Stimulated activated CD4-positive, alpha-beta T cell treated with anti-CD3 and anti-CD28 coated beads, Interleukin-1b, Interleukin-23, amount 100 ng/mL, for 4 hours (primary cell): ENCODE measurements at places on chromosomes 12 and 14.

- no peak for DNase-seq
These were observed 3.3 kb upstream of the KRT79 start for GRCh38 chr12:52837413-52837741.

GRCh38 chr12:3139760-3140159, 62.6 kb downstream of the TSPAN9 start:
- DNase-seq, result no peak

- no peak for DNase-seq
These were observed 39.1 kb downstream of the IQSEC3 start for GRCh38 chr12:105696-106095.

GRCh38 chr12:129941618-129942017, 37.8 kb upstream of the TMEM132D start:
- no peak for DNase-seq

- no peak for DNase-seq
These were observed 152.2 kb upstream of the CNOT2 start for GRCh38 chr12:70091021-70091521.
